Amniotic stem cell (primary cell): ENCODE measurements at places on chromosomes 16 and 17.
A peak's percentile ranks its signal among the peaks of the same experiment; 100 is the strongest.

DNA sequence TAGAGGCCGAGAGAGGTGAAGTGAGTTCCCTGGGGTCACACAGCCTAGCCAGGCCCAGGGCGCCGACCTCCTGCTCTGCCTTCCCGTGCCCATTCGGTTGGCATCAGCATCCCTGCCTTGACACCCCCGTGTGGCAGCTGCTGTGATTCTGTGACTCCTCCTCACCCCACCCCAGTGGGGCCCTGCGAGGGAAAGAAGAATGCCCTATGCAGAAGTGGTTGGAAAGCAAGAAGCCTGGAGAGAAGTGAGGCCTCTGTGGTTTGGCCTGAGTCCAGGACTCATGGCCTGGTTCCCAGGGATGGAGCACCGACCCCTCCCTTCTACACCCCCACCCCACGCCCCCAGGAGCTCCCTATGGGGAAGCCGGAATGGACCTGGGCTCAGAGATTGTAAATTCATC is 296.2 kb downstream of the SEC14L1 start:
- DNase-seq = no peak

GRCh38 chr16:27315333-27316037 is 1.7 kb downstream of the IL4R start:
- no peak for DNase-seq

DNA sequence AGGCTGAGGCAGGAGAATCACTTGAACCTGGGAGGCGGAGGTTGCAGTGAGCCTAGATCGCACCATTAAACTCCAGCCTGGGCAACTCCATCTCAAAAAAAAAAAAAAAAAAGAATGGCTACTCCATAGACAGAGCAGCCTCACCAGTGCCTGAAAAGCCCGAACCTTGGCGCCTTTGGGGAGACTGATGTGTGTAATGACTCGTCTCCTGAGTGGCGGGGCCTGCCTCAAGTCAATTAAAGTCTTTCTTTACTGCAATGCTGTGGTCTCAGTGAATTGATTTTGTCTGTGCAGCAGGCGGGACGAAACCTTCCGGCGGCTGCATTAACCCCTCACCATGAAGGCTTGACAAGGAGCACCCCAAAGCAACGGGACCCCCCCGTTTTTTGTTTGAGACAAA is 3.5 kb upstream of the UQCC4 start:
- DNase-seq = no peak

DNA sequence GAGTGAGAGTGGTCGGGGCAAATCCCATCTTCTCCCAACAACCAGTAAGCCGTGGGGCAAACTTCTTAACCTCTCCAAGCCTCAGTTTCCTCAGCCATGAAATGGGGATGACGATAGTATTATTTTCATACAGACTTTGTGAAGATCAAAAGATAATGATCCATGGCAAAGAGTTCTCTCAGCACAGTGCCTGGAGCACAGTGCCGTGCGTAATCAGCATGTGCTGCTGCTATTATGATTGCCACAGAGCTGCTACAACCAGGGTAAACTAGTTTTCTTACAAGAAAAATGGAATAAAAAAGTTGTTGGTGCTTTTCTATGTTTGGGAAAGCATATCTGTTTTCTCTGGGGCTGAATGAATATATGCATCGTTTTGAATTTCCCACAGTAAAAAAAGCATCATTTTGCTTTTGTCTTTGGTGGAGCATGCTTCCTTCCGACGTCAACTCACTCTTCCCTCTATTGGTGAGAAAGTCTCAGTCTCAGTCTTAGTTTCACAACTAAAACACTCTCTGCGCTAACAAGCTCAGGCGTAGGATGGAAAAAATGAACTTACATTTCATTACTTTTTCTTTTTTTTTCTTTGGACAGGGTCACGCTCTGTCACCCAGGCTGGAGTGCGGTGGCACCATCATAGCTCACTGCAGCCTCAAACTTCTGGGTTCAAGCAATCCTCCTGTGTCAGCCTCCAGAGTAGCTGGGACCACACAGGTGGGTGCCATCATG is 37.2 kb downstream of the CDK5R1 start:
- DNase-seq = no peak

- no peak for DNase-seq
These were observed 124.0 kb downstream of the NLK start for GRCh38 chr17:28166478-28166877.

- peak; percentile 20 for DNase-seq
These were observed 15.8 kb downstream of the SNX20 start for GRCh38 chr16:50665128-50665878.
